ENCODE measurements at places on chromosomes 11 and 22. TPM values are rescaled to one million over a fixed set of nuclear protein-coding genes. Genes with fewer than 3 reads are reported as not detected.

The WBP2NL gene
- 1.6 TPM for total RNA-seq

The HORMAD2 gene
- total RNA-seq, result not detected

The OR52A1 gene
- not detected for total RNA-seq

The SLC43A3 gene
- 44.3 TPM for total RNA-seq

The OR52E8 gene
- not detected for total RNA-seq

The RASD2 gene
- 0.09 TPM for total RNA-seq

The UBQLN3 gene
- not detected for total RNA-seq

The MMP26 gene
- total RNA-seq, result not detected

The SEPTIN5 gene
- total RNA-seq, result 18.4 TPM

The UCP2 gene
- total RNA-seq, result not detected

The PNPLA5 gene
- total RNA-seq, result not detected

The OR51M1 gene
- not detected for total RNA-seq

The MRGPRX3 gene
- not detected for total RNA-seq

The ANO5 gene
- 0.16 TPM for total RNA-seq

The MS4A1 gene
- total RNA-seq, result not detected

The PDE2A gene
- 0.41 TPM for total RNA-seq

The SNX32 gene
- 1.6 TPM for total RNA-seq

The CACNA1I gene
- 0.08 TPM for total RNA-seq

The YWHAH gene
- 169 TPM for total RNA-seq

The OR51B2 gene
- not detected for total RNA-seq

The PTPRCAP gene
- 0.45 TPM for total RNA-seq

The DNAJB13 gene
- not detected for total RNA-seq

The IFT27 gene
- 29.1 TPM for total RNA-seq

The SEC14L6 gene
- total RNA-seq, result not detected

The VPREB1 gene
- total RNA-seq, result not detected

The HIKESHI gene
- total RNA-seq, result 16.8 TPM

The FBXO7 gene
- 67.4 TPM for total RNA-seq

The DUSP8 gene
- total RNA-seq, result not detected

The CENATAC gene
- 30.9 TPM for total RNA-seq

The TSKU gene
- 24.6 TPM for total RNA-seq

The MOGAT2 gene
- not detected for total RNA-seq

The OR5A1 gene
- not detected for total RNA-seq

The MS4A15 gene
- not detected for total RNA-seq

The PATE2 gene
- total RNA-seq, result 0.18 TPM

The LRRC32 gene
- 23.1 TPM for total RNA-seq

The CDC45 gene
- 22.9 TPM for total RNA-seq

The CDKN1C gene
- total RNA-seq, result 4.2 TPM

The RIBC2 gene
- total RNA-seq, result 5.7 TPM

The GRM5 gene
- total RNA-seq, result not detected

The PRG3 gene
- total RNA-seq, result not detected
